CD8-positive, alpha-beta memory T cell (primary cell): ENCODE measurements at places on chromosomes 1 and 21. TPM values are rescaled to one million over a fixed set of nuclear protein-coding genes. Genes with fewer than 3 reads are reported as not detected.
A peak's percentile ranks its signal among the peaks of the same experiment; 100 is the strongest.

Gene PTGER3
- polyA plus RNA-seq, result not detected

DNA sequence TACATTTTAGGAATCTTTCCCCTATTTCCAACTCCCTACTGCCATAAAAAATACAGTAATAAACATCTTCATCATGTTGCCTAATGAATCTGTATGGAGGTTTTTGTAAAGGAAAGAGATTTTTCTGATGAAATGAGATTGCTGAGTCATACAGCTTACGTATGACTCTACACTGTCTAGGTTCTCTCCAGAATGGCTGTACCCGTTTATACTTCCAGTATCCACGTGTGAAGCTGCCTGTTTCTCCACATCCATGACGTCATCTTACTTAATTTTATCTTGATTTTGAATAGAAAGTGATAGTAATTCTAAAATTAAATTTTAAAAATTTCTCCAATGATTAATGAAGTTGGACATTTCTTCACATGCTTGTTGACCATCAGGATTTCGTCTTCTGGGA lies 103.7 kb downstream of the COQ8A start:
- no peak for DNase-seq
- H3K4me1 ChIP-seq, result no peaks in the 10 kb centered on the region
- no peaks in the 10 kb centered on the region for H3K27me3 ChIP-seq
- H3K27ac ChIP-seq, result no peak overlapping the region

- H3K36me3 ChIP-seq, result no peaks in the 10 kb centered on the region
- no peak overlapping the region for H3K4me3 ChIP-seq
- H3K4me1 ChIP-seq, result no peaks in the 10 kb centered on the region
- no peaks in the 10 kb centered on the region for H3K27me3 ChIP-seq
- H3K27ac ChIP-seq, result no peak overlapping the region
Measured at GRCh38 chr1:224668984-224669383, 52.9 kb downstream of the CNIH3 start.

- no peak for DNase-seq
- no peak overlapping the region for H3K27ac ChIP-seq
- no peak overlapping the region for H3K4me3 ChIP-seq
- no peaks in the 10 kb centered on the region for H3K4me1 ChIP-seq
- H3K36me3 ChIP-seq, result no peaks in the 10 kb centered on the region
- H3K27me3 ChIP-seq, result no peaks in the 10 kb centered on the region
Measured at GRCh38 chr1:183723571-183723970, 70.5 kb upstream of the APOBEC4 start.

DNA sequence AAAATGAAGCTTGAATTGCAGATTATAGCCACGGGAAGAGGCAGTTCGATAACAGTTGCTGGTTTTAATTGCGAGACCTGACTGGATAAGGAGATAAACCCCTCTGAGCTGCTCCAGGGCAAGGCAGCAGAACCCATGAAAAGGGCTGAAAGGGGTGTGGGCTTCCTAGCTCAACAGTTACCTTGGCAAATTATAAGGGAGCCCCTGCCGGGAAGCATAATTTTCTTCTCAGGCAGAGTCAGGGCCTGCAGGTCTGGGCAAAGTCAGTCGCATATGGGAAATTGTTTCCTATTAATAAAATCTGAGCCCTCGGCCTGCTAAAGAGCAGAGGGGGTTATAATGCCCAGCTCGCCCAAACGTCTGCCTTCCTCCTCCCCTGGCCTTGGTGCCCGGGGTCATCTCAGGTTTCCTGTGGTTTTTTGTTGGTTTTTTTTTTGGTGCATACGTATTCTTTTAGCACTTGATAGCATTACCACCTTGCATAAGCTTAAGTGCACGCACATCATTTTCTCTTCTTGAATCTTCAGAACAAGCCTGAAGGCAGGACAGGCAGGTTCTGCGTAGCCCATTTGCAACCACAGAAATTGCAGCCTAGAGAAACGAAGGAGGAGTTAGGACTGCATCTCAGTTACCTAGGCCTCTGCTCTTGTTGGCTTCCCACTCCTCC lies 33.9 kb upstream of the SELENON start:
- peaks cover 45% of the 10 kb centered on the region for H3K4me1 ChIP-seq
- H3K27ac ChIP-seq, result no peak overlapping the region
- no peaks in the 10 kb centered on the region for H3K36me3 ChIP-seq
- H3K4me3 ChIP-seq, result no peak overlapping the region
- no peak for DNase-seq
- no peaks in the 10 kb centered on the region for H3K27me3 ChIP-seq

Gene RAB25
- 0.76 TPM for polyA plus RNA-seq

- H3K27ac ChIP-seq, result no peak overlapping the region
- DNase-seq, result no peak
Measured at GRCh38 chr1:93081716-93082115, 2.6 kb downstream of the MTF2 start.

Gene L1TD1
- not detected for polyA plus RNA-seq

Gene AIM2
- polyA plus RNA-seq, result 3.7 TPM

DNA sequence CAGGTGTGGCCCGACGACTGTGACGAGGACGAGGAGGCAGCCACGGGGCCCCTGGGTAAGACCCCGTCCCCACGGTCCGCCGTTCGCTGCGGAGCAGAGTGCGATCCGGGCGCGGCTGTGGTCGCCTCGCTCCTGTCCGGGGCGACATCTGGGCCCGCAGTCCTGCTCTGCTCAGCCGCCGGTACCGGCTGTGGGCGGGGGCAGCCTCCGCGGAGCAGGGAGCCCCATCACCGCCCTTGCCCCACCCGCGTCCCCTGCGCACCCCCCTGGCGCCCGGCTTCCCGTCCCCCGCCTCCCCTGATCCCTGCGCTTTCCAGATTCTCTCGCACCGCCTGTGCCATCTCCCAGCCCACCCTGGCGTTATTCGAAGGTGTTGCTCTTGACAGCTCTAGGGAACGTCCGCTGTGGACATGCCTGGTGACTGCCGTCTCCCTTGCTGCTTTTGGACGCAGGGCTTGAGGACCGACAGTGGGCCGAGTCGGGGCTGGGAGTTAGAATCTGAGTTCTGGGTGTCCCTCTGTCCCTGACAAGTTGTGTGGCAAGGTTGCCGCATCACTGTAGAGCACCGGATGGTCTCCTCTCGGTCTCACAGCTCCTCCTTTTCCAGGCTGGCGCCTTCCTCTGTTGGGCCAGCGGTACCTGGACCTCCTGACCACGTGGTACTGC lies 596 bp downstream of the TOR3A start:
- peak overlapping the region; percentile 76 for H3K4me3 ChIP-seq
- DNase-seq, result peak; percentile 22
- H3K27ac ChIP-seq, result peak overlapping the region; percentile 82
- H3K36me3 ChIP-seq, result peaks cover 6% of the 10 kb centered on the region
- H3K4me1 ChIP-seq, result peaks cover 21% of the 10 kb centered on the region
- H3K27me3 ChIP-seq, result no peaks in the 10 kb centered on the region
